ENCODE measurements at places on chromosomes 11 and 22.
A peak's percentile ranks its signal among the peaks of the same experiment; 100 is the strongest.

GRCh38 chr11:117583063-117583801 is 213.8 kb downstream of the DSCAML1 start:
- DNase-seq = peak; percentile 65

- DNase-seq = no peak
Measured at GRCh38 chr11:85040166-85040565, 587.0 kb downstream of the DLG2 start.

DNA sequence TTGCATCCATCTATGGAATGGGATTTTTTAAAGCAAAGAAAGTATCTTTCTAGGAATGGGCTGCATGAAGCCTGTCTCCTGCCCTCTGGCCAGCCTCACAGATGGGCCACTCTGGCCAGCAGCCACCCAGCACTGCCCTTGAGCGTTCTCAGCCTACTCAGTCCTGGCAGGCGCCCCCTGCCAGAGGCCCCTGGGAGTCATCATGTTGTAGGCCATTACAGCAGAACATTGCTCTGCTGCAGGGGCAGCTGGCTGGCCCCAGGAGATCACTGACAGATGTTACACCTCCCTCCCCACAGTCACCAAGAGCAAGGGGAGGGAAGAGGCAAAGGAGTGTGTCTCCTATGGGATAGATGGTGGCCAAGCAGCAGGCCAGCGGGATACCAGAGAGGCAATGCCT is 363.7 kb downstream of the NXPE2 start:
- no peak for DNase-seq

- DNase-seq = no peak
Measured at GRCh38 chr22:39148727-39149535, 3.5 kb downstream of the CBX7 start.

GRCh38 chr11:42253156-42253555 is 793.7 kb upstream of the LRRC4C start:
- no peak for DNase-seq

DNA sequence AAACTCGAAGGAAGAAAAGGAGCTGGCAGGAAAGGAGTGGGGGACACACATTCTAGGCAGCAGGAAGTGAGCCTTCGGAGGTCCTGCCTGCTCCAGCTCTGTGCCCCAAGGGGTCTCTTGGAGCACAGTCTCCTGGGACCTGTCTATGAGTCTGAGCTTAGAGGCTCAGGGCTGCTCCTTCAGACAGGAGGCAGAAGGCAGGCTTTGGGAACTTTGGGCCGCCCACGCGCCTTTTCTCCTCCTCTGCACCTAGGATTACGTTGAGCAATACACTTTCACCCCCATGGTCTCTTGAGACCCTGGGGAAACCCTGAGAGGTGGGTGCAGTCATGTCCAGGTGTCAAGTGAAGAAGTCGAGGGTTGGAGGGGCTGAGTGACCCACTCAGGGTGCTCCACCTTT is 965 bp downstream of the TCN2 start:
- DNase-seq = no peak

DNA sequence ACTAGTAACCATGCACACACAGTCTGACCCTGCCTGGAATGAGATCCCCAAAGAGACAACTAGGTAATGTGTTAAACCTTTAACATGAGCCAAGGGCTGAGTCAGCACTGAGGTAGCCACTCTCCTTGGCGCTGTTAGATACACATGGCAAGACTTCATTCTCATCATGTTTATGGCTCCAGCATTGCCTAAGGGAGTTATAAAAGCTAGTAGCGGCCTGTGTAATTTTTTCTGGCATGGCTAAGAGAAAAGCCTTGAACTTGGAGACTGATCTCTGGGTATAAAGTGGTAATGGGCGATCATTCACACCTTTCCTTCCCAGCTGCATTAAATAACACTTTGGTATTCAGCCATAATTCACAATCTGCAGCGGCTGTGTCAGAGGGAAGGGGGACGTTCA is 779.7 kb upstream of the LRRC4C start:
- DNase-seq = no peak

GRCh38 chr11:115473167-115473566 is 31.0 kb downstream of the CADM1 start:
- no peak for DNase-seq

GRCh38 chr22:49616356-49617231 is 211.1 kb downstream of the BRD1 start:
- no peak for DNase-seq

DNA sequence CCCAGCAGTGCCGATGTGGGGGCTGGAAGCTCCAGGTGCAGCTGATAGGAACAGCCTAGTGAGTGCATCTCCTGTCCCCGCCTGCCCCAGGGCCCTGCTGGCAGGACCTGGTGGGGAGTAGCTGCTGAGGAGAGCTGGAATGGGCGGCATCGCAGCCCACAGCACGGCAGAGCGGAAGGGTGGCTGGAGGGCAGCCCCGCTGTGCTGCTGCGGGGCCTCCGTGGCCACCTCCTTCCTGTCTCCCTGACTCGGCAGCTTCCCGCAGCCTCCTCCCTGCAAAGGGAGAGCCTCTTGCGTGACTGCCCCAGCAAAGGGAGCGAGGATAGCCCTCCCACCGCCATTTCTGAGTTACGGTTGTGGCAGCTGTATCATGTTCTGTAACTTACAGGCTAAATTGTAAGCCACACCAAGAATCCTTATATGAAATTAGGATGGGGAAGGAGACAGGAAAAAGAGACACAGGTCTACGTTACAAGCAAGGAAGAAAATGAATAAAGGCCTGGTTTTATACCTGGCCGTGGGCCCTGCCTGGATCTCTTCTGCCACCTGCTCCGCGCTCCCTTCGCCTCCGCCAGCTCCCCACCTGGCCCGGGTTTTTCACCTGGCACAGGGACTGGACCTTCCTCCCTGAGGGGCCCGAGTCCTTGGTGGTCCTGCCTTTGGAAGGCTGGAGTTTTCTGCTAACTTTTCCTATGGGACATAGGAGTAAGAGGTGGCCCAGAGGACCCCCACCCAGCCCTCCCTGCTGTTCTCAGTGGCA is 10.0 kb downstream of the TPCN2 start:
- DNase-seq = no peak

DNA sequence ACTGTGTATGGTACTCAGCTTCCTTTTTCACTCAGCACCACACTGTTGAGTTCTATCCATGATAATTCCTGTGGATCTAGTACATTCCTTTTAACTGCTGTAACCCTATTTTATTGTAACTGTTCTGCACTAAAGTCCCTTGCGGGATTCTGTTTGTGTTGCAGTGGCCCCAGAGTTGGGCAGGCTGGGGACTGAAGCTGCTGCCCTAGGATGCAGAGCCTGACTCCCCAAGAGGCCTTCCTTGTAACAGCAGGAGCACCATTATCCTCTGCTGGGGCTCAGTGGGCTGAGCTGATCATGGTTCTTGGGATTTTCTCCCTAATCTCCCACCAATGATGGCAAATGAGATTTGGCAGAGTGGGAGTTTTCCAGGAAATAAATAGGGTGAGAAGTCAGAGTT is 77.7 kb downstream of the CABIN1 start:
- no peak for DNase-seq

DNA sequence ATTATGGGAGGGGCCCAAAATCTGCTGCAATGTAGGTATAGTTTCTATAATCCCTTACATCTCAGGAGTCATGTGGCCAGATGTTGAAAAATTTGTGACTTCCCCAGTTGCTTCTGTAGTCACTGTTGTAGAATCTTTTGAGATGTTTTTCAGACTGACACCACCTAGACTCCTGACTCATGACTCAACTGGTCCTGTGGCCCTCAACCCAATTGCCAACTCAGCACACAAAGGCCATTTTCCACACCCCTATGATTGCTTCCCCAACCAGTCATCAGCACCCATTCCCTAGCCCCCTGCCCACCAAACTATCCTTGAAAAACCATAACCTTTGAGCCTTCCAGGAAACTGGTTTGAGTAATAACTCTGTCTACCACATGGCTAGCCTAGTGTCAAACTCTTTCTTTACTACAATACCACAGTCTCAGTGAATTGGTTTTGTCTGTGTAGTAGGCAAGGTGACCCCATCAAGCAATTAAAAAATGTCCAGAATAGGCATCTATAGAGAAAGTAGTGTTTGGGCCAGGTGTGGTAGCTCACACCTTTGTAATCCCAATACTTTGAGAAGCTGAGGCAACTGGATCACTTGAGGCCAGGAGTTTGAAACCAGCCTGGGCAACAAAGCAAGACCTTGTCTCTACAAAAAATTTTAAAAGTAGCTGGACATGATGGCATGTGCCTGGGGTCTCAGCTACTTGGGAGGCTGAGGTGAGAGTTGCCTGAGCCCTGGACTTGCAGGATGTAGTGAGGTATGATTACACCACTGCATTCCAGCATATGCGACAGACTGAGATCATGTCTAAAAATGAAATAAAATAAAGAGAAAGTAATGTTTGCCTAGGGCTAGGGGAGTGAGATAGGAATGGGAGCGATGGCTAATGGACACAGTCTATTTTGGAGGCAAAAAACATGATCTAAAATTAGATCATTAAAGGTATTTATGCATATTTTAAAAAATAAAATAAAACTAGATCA is 24.1 kb upstream of the FEZ1 start:
- no peak for DNase-seq

GRCh38 chr11:111447931-111448330 is 64.3 kb downstream of the BTG4 start:
- no peak for DNase-seq

- DNase-seq = no peak
Measured at GRCh38 chr22:29979777-29980321, 96.9 kb downstream of the MTMR3 start.

GRCh38 chr11:122750049-122750448 is 88.3 kb upstream of the CRTAM start:
- DNase-seq = no peak

- DNase-seq = no peak
Measured at GRCh38 chr22:26466196-26466595, 17.4 kb downstream of the HPS4 start.

DNA sequence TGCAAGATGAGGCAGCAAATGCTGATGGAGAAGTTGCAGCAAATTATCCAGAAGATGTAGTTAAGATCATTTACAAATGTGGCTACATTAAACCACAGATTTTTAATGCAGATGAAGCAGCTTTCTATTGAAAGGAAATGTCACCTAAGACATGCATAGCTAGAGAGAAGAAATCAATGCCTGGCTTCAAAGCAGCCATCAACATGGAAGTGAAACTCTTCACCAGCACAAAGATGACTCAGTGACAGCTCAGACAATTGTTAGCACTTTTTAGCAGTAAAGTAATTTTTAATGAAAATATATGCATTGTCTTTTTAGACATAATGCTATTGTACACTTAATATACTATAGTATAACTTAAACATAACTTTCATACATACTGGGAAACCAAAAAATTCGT is 71.4 kb downstream of the FANCF start:
- DNase-seq = no peak

DNA sequence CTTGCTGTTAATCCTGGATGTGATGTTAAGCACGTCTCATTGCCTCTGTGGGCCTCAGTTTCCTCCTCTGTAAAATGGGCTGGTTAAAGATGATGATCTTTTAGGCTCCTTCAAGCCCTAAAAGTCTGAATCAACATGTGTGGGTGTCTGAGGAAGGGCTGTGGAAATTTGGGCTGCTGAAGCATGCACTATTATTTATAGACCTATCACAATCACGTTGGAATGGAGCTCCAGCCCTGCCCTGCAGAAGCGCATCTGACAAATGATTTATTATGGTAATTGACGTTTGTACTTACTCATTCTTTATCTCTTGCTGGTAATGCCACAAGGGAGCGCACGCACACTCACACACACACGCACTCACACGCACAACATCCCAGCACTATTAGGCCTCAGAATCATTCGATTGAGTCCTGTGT is 20.4 kb downstream of the P2RX3 start:
- DNase-seq = no peak

DNA sequence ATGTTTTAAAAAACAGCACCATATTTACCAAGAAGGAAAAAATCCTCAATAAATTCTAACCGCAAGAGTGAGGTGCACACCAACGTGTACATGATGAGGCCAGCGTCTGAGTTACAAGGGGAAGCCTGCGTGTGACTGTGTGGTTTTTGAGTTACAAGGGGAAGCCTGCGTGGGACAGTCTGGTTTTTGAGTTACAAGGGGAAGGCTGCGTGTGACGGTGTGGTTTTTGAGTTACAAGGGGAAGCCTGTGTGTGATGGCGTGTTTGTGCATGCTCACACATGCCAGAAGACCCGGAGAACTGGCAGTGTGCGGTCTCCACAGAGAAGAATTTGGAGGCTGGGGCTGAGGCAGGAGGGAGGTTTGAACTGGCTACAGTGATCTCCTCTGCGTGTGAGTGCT is 1376.4 kb downstream of the TBC1D22A start:
- DNase-seq = no peak

GRCh38 chr11:12832480-12833224 is 158.4 kb downstream of the TEAD1 start:
- DNase-seq = no peak

GRCh38 chr11:130129922-130130321 is 29.7 kb upstream of the ST14 start:
- DNase-seq = no peak

GRCh38 chr22:20418211-20418788 is 19.3 kb downstream of the SCARF2 start:
- no peak for DNase-seq

GRCh38 chr11:96015906-96016565 is 92.1 kb upstream of the MTMR2 start:
- no peak for DNase-seq

DNA sequence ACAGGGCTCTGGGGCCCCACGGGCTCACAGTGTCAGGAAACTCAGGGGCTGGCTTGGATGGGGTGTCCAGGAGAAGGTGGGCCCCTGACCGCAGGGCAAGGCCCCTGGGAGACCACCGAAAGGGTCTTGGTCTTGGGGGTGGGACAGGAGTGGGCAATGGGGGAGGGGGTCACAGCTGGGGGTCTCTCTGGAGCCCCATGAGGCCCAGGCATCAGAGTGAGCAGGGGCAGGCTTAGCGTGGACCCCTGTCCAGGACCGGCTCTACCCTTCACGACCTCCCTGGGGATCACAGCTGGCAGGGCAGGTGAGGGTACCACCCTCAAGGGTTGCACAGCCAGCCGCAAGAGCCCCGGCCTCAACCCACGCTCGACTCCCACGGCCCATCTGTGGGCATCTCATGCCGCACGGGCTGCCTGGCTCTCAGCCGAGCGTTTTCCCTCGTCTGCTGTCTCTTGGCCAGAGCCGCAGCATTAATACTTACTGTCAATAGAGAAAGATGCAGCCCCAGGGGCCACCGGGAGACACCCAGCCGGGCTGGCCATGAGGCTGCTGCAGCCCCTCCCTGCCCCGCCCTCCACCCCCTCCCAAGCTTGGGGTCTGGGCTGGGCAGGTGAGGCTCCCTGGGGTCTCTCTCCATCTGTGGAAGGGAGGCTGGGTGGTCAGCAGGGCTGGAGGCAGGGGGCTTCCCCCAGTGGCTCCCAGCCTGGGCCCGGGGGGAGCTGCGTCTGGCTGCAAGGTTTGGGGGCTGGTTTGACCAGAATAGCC is 662 bp downstream of the MUC5B start:
- DNase-seq = no peak

GRCh38 chr11:66708701-66709100 is 20.3 kb downstream of the SPTBN2 start:
- no peak for DNase-seq

GRCh38 chr11:512761-513595 is 5.9 kb upstream of the RNH1 start:
- no peak for DNase-seq

- no peak for DNase-seq
Measured at GRCh38 chr22:30720263-30720837, 25.7 kb downstream of the OSBP2 start.
